ENCODE measurements at places on chromosomes 4 and X. TPM values are rescaled to one million over a fixed set of nuclear protein-coding genes. Genes with fewer than 3 reads are reported as not detected.

- peak; percentile 62 for DNase-seq
Observed at GRCh38 chr4:77617203-77617602, 11.6 kb downstream of the CXCL13 start.

- DNase-seq: peak; percentile 64
Observed at GRCh38 chrX:44223150-44223549, 120.3 kb downstream of the EFHC2 start.

DNA sequence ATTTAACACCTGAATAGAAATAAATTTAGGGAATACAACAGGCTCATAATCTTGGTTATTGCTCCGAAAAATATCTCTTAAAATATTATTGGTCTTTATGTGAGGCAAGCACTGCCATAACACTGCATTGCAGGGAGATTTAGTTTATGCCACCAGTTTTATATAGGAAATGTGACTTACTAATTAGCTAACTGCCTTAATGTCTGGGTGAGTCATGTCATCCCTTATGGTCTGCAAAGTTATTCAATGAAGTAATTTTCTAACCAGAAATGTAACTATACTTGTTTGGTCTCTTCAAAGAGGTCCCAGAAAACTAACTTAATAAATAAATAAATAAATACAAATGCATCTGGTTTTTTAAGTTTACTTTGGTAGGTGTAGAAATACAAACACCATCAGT lies 597.2 kb downstream of the GALNTL6 start:
- DNase-seq: no peak

- DNase-seq: peak; percentile 92
Observed at GRCh38 chr4:153432965-153433753, 33.0 kb upstream of the TMEM131L start.

CXCL11 gene
- not detected for total RNA-seq

DNA sequence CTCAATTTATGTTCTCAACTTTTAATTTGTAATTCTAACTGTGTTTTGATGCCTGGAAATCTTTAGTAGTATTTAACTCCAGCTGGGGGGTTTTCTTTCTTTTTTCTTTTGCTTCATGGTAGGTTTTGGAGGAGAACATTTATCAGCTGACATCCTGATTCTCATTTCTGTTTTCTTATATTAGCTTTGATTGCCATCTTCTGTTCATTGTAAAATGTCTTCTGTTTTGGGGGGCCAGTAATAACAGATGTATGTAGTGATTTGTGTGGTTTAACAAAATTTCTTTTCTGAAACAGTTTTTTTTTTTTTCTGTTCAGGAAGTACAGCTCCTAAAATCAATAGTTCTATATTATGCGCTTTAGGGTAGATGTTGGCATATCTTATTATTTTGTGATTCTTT lies 182.2 kb downstream of the GABRB1 start:
- DNase-seq: no peak

- no peak for DNase-seq
Observed at GRCh38 chrX:106899841-106900240, 3.3 kb downstream of the RIPPLY1 start.

DNA sequence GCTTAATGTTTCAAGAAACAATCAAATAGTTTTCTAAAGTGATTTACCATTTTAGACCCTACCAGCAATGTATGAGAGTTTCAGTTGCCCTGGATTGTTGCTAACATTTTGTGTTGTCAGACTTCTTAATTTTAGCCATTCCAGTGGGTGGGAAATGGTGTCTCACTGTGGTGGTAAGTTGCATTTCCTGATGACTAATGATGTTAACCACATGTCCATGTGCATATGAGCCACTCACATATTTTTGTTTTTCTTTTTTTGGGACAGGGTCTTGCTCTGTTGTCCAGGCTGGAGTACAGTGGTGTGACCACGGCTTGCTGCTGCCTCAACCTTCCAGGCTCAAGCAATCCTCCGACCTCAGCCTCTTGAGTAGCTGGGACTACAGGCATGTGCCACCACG lies 48.3 kb downstream of the MED28 start:
- peak; percentile 43 for DNase-seq

ADGRG2 gene
- total RNA-seq: 6.5 TPM

- DNase-seq: no peak
Observed at GRCh38 chr4:150215601-150216000, 137.4 kb downstream of the DCLK2 start.

DNA sequence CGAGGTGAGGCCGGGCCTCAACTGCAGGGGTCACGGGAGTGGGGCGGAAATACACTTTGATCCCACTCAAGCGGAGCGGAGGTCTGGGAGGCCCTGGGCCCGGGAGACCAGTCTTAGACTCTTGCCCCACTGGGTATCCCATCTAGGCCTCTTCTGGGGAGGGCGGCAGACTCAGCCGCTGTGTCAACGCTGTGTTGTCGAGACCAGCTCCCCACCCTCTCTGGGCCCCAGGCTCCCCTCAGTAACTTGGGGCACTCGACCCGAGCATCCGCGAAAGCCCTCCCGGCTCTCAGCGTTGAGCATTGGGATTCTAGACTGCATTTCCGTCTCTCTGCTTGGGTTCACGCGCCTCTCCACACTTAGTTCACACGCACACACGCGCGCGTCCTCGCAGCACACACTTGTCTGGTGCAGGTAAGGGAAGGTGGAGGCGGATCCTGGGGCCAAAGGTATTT lies 1.7 kb downstream of the NKX3-2 start:
- no peak for DNase-seq

MAGEC1 gene
- not detected for total RNA-seq

IL13RA1 gene
- 38.9 TPM for total RNA-seq

ARHGAP36 gene
- not detected for total RNA-seq

All from A172 (cell line).